Activated CD4-positive, alpha-beta memory T cell treated with anti-CD3 and anti-CD28 coated beads, Interleukin-2, amount 10 ng/mL, durations not matched to agents 7 days and 5 days (primary cell): ENCODE measurements at places on chromosomes 1 and 21. TPM values are rescaled to one million over a fixed set of nuclear protein-coding genes. Genes with fewer than 3 reads are reported as not detected.

DNA sequence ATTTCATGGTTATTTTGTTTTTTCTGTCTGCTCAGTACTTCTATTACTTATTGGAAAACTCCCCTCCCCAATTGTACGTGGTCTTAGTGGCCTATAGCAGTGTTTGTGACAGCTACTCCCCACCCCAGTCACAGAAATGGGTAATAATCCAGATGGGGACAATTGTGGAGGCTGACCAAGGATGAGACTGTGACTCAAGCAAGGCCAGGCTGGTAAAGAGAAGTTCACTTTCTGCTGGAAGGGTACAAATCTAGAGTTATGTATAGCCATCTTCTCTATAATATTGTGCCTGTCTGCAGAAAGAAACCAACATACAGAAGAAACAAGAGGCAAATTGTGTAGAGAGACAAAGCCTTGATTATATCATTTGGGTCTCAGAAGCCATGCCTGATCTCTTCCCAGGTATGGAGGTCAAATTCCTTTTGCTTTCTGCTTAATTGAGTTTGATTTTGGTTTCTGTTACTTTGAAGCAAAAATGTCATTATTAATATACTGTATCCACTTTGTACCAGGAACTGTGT lies 270.4 kb downstream of the HLX start:
- no peaks in the 10 kb centered on the region for H3K36me3 ChIP-seq
- no peak overlapping the region for H3K27ac ChIP-seq
- no peak overlapping the region for H3K4me3 ChIP-seq
- no peak for DNase-seq
- H3K4me1 ChIP-seq, result no peaks in the 10 kb centered on the region
- no peaks in the 10 kb centered on the region for H3K27me3 ChIP-seq

- peak overlapping the region; percentile 28 for H3K4me3 ChIP-seq
- DNase-seq, result peak; percentile 72
- peaks cover 12% of the 10 kb centered on the region for H3K4me1 ChIP-seq
- H3K27ac ChIP-seq, result no peak overlapping the region
- H3K27me3 ChIP-seq, result peaks cover 7% of the 10 kb centered on the region
Observed at GRCh38 chr1:39657923-39658485, 13.9 kb downstream of the NT5C1A start.

GRCh38 chr1:31442648-31442994 lies 29.6 kb downstream of the SERINC2 start:
- DNase-seq, result no peak
- H3K36me3 ChIP-seq, result no peaks in the 10 kb centered on the region
- no peaks in the 10 kb centered on the region for H3K27me3 ChIP-seq
- H3K4me3 ChIP-seq, result no peak overlapping the region
- no peaks in the 10 kb centered on the region for H3K4me1 ChIP-seq

DNA sequence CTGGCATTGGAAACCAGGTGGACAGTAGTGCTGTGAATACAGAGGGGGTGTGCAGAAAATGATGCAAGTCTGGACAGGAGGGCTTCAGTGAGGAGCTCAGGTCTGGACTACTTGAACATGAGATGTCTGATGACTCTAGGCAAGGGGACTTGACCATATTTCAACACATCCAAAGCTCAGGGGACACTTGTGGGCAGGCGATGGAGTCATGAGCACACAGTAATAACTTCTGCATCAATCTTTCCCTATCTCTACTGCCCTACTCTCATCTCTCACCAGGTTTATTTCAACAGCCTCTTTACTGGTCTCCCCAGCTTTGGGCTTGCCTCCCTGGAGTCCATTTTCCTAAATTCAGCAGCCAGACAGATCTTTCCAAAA lies 21.9 kb downstream of the FMO2 start:
- no peak overlapping the region for H3K4me3 ChIP-seq
- no peak overlapping the region for H3K27ac ChIP-seq
- no peak for DNase-seq
- H3K27me3 ChIP-seq, result peaks cover 13% of the 10 kb centered on the region
- H3K4me1 ChIP-seq, result no peaks in the 10 kb centered on the region

- peaks cover 48% of the 10 kb centered on the region for H3K27me3 ChIP-seq
- no peaks in the 10 kb centered on the region for H3K4me1 ChIP-seq
- H3K4me3 ChIP-seq, result no peak overlapping the region
- DNase-seq, result no peak
- no peaks in the 10 kb centered on the region for H3K36me3 ChIP-seq
Observed at GRCh38 chr1:214184992-214185391, 96.0 kb upstream of the SMYD2 start.

DNA sequence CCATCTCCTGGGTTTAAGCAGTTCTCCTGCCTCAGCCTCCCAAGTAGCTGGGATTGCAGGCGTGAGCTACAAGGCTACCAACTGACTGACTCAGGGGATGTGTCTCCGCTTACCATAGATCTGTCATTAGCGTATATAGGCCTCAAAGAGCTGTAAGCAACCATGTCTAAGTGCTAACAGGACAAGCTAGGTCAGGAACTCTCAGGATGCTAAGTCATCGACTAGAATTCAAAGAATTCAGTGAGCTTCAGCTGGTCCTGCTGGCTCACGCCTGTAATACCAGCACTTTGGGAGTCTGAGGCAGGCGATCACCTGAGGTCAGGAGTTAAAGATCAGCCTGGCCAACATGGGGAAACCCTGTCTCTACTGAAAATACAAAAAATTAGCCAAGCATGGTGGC lies 29.5 kb downstream of the CAPN2 start:
- peaks cover 7% of the 10 kb centered on the region for H3K4me1 ChIP-seq
- H3K27ac ChIP-seq, result no peak overlapping the region
- H3K27me3 ChIP-seq, result no peaks in the 10 kb centered on the region
- DNase-seq, result no peak

DNA sequence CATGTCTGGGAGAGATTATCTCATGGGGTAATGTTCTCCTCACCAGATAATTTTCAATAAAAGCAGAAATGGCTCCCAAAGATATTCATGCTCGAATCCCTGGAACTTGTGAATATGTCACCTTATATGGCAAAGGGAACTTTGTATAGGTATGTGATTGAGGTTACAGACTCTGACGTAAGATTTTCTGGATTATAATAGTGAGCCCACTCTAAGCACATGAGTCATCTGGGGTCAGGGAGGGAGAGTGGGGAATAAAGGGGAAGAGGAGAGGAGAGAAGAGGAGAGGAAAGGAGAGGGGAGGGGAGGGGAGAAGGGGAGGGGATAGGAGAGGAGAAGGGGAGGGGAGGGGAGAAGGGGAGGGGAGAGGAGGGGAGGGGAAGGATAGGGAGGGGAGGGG lies 1193.9 kb downstream of the PLA2G4A start:
- no peaks in the 10 kb centered on the region for H3K27me3 ChIP-seq
- H3K4me1 ChIP-seq, result no peaks in the 10 kb centered on the region
- DNase-seq, result no peak
- no peaks in the 10 kb centered on the region for H3K36me3 ChIP-seq
- no peak overlapping the region for H3K27ac ChIP-seq

DNA sequence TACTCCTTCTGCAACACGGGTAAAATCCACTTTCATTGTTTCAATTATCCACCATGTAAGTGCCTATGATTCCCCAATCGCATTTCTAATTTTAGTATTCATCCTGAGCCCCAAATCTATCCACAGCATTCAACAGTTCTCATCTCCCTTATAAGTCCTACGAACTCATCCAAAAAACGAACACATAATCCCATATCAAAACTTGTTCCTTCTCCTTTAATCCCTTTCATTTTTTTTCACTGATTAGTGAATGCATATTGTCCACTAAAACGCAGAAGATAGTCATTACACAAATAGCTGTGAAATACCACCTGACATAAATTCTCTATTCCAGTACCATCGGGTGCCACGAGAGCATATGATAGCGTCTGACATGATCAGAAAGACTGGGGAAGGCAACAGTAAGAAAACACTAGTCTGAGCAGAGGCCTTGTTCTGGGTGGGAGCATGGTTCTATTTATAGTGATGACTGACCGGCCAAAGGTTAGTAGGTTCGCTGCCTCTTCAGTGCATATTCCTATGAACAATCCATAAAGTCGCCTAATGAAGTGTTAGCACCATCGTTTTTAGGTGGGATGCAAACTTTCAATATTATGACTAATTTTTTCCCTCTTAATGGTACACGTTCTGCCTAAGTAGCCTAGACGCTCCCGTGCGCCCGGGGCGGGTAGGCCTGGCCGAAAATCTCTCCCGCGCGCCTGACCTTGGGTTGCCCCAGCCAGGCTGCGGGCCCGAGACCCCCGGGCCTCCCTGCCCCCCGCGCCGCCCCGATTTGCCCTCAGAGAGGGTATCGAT lies 648 bp downstream of the ATP5PF start:
- peak overlapping the region; percentile 98 for H3K4me3 ChIP-seq
- H3K36me3 ChIP-seq, result peaks cover 20% of the 10 kb centered on the region
- H3K4me1 ChIP-seq, result peaks cover 48% of the 10 kb centered on the region

DNA sequence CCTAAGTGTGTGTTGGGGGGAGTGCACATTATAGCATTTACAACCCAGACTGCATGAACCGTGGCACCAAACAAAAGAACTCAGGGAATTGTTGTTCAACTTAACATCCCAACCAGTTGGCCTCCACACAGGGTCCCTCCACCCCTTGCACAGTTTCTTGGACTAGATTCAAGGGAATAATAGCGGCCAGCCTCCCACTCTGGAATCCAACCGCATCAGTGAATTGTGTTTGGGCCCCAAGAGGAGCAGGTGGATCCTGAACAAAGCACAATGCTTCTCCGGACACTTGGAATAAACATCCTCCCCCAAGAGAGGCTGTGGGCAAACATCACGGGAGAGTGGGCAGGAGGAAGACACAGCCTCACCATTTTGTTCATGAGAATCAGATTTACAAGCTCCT lies 18.2 kb downstream of the CD34 start:
- no peak overlapping the region for H3K27ac ChIP-seq
- H3K4me1 ChIP-seq, result peaks cover 8% of the 10 kb centered on the region
- H3K27me3 ChIP-seq, result peaks cover 9% of the 10 kb centered on the region

GRCh38 chr1:61289232-61290098 lies 207.1 kb downstream of the NFIA start:
- H3K27me3 ChIP-seq, result no peaks in the 10 kb centered on the region
- no peak overlapping the region for H3K4me3 ChIP-seq
- H3K4me1 ChIP-seq, result no peaks in the 10 kb centered on the region
- H3K36me3 ChIP-seq, result no peaks in the 10 kb centered on the region

- no peaks in the 10 kb centered on the region for H3K27me3 ChIP-seq
- H3K4me3 ChIP-seq, result no peak overlapping the region
- H3K4me1 ChIP-seq, result peaks cover 36% of the 10 kb centered on the region
Observed at GRCh38 chr1:27331922-27332321, 9.9 kb upstream of the SYTL1 start.

DNA sequence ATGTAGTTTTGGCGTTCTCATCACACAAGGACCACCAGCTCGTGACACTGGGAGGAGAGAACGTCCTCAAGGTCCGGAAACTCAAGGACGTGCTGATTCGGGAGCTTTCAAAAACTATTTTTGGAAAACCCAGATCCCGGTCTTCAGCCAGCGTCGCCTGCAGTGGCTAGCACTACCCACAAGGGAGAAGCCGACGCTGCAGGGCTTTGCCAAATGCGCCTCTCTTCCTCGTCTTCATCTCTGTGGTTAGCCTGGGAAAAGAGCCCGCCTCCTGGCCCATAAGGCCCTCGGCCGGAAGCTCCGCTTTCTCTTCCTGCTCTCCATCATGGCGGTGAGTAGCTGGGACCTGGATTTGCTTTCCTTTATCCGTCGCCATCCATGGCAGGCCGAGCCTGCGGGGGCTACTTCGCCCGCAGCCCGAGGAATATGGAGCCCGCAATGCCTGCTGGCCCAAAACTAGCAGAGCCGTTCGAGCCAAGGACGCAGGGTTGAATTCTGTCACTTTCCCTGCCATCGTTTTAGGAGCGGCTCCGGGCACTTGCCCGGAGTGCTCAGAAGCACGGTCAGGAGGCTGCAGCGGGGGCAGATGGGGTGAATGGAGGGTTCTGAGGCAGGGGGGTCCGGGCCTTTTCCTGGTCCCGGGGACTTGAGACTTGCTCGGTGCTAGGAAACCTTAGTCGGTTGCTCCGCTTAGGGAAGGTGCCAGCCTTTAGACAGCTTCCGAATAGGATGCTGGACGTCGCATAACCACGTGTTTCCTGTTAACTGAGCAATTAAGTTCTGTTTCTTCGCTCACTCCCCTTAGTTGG lies at the start of gene RPL11:
Gene RPL11, plus strand, starts transcription at position 308 of the 809 bp plus-strand sequence. Its CDS starts 18 bp downstream, at position 326.
- peak within 1 kb of the TSS; percentile 86 for H3K27ac ChIP-seq
- H3K4me3 ChIP-seq, result peak within 1 kb of the TSS; percentile 94
- H3K36me3 ChIP-seq, result peaks cover 47% of the 10 kb centered on the region
- DNase-seq, result peak; percentile 89
- H3K4me1 ChIP-seq, result peaks cover 49% of the 10 kb centered on the region

GRCh38 chr1:229209816-229210215 lies 61.1 kb upstream of the RAB4A start:
- H3K27me3 ChIP-seq, result peaks cover 7% of the 10 kb centered on the region
- H3K4me3 ChIP-seq, result no peak overlapping the region
- no peak for DNase-seq

DNA sequence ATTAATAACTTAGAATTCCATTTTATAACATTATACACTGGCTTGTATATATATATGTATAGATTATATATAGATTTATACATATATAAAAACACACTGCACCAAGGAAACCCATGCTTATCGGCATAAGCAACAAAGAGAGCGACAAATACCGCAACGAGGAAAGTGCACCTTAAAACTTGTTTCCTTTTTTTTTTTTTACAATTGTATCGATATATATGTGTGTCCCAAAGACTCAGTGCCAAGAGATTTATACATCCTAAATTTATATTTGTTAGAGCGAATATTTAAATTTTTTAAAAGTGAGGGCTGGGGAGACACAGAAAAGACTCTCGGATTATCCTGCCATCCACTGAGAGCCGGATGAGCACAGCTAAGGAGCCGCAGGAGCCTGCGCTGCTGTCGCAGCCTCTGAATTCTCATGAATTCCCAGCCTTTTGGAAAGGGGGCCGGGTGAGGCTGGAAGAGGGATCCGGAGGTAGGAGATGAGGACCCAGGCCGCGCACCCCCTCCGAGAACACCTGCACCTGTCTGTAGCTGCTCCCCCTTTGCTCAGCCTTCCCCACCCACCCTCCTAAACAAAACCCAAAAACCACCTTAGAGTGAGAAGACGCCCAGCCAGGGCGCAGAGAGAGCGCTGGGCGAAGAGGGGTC lies 5.2 kb downstream of the DMRTA2 start:
- H3K36me3 ChIP-seq, result peaks cover 17% of the 10 kb centered on the region
- H3K27me3 ChIP-seq, result peaks cover 76% of the 10 kb centered on the region
- peaks cover 32% of the 10 kb centered on the region for H3K4me1 ChIP-seq
- no peak overlapping the region for H3K4me3 ChIP-seq

GRCh38 chr1:41803656-41804055 lies 115.1 kb downstream of the HIVEP3 start:
- H3K36me3 ChIP-seq, result peaks cover 22% of the 10 kb centered on the region
- H3K27me3 ChIP-seq, result no peaks in the 10 kb centered on the region
- peak overlapping the region; percentile 89 for H3K27ac ChIP-seq
- peak overlapping the region; percentile 33 for H3K4me3 ChIP-seq

- peaks cover 17% of the 10 kb centered on the region for H3K27me3 ChIP-seq
- H3K36me3 ChIP-seq, result no peaks in the 10 kb centered on the region
- no peak for DNase-seq
Observed at GRCh38 chr1:200228081-200228480, 181.8 kb downstream of the ZNF281 start.

HENMT1 gene
- total RNA-seq, result 26.7 TPM

MSH4 gene
- total RNA-seq, result 0.25 TPM

HES3 gene
- not detected for total RNA-seq

PLK3 gene
- total RNA-seq, result 63.5 TPM

LMO4 gene
- 52.8 TPM for total RNA-seq

TMEM240 gene
- total RNA-seq, result 0.28 TPM

F13B gene
- not detected for total RNA-seq

OR10Z1 gene
- not detected for total RNA-seq

CD247 gene
- total RNA-seq, result 242 TPM

GCSAML gene
- not detected for total RNA-seq
